ENCODE measurements at places on chromosomes 11 and 22.

DNA sequence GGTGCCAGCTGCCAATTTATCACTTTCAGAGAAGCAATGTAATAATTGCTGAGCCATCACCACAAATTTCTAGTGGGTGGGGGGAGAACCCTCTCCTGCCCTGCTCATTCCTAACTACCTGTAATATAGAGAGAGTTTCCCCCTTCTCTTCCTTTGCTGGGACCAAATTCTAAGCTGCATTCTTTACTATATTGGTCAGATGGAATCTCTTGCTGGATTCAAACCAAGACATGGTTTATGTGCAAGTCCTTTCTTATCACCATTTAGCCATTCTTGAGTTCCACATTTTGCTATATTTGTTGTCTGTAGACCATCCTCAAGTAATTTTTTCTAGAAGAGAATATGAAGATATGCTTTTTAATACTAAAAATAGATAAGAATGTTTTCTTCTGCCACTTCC, 452.1 kb downstream of the MN1 start:
- DNase-seq = no peak

DNA sequence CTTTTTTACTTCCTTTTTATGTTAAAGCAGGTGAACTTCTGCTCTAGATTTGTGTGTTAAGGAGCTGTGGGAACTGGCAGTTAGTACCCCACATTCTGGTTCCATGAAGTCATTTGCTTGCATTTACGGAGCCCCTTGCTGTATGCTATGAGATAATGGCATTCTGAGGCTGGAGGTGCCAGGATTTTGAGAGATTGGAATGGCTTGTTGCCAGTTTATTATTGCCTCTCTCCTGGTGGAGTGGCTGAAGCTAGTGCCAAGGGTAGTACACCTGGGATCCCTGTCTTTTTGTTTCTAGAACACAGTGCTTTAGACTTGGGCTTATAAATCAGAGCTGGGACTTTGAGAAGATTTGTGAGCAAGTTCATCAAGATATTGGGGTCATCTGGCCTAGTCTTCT, 73.8 kb downstream of the STIM1 start:
- DNase-seq = no peak

DNA sequence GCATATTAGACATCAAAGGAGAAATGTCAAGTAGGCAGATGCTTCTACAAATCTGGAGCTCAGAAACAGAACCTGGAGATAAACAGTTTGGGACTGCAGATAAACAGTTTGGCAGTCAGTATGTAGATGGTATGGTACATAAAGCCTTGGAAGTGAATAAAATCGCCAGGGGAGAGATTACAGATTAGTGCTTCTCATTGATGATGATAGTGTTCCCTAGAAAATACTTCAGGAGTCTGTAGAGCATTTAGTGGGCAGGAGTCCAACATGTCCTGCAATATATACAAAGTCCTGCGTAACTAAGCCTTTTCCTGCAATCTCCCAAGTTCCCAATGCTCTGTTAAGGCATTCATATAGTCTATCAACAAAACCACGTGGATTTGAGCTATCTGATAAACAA, 35.2 kb downstream of the NARS2 start:
- DNase-seq = no peak

- no peak for DNase-seq
Measured at GRCh38 chr11:45151362-45151982, 5.0 kb downstream of the PRDM11 start.

DNA sequence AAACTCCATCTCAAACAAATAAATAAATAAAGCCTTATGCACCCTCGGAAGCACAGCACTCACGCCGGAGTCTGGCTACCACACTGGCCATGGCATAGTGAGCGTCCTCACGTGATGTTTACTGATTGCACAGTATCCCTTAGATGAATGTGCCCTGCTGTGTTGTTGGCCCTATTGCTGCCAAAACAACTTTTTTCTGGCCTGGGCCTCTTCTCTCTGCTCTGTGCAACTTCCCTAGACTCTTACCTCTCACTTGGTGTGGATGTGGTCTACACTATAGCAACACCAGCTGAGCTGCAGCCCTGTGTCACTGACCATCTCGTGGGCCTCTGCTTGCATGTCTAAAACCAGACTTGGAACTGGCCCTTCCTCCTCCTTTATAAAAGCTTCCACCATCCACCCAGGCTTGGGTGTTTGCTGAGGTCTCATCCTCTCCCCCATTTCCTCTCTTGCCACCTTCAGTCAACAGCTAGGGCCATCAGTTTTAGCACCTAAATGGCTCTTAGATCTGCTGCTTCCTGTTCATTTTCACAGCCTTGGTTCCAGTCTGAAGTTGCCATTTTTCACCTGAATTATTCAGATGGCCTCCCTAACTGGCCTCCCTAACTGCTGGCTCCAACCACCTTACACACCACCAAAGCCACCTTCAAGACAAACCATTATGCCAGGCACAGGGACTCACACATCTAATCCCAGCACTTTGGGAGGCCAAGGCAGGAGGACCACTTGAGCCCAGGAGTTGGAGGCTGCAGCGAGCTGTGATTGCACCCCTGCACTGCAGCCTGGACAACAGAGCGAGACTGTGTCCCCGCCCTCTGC, 9.2 kb downstream of the ZNF74 start:
- DNase-seq = peak; percentile 11

GRCh38 chr11:30535818-30536217, 50.3 kb downstream of the MPPED2 start:
- DNase-seq = no peak

GRCh38 chr22:45007391-45008185, 2.2 kb downstream of the PHF21B start:
- peak; percentile 25 for DNase-seq

DNA sequence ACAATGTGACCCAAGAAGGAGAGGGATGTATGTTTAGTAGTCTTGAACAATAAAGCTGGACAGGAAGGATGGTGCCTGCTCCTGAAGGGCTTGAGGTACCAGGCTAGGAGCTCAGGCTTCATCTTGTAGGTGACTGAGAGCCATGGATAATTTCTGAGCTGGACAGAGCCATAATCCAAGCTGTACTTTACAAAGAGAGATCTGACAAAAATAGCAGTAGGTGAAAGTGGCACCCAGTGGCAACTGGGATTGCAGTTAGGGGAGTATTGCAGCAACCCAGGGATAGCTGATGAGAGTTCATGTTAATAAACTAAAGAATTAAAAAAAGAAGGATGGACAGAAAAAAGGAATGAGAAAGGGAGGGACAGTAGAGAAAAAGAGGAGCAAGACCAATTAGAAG, 7.4 kb downstream of the XRRA1 start:
- DNase-seq = no peak

DNA sequence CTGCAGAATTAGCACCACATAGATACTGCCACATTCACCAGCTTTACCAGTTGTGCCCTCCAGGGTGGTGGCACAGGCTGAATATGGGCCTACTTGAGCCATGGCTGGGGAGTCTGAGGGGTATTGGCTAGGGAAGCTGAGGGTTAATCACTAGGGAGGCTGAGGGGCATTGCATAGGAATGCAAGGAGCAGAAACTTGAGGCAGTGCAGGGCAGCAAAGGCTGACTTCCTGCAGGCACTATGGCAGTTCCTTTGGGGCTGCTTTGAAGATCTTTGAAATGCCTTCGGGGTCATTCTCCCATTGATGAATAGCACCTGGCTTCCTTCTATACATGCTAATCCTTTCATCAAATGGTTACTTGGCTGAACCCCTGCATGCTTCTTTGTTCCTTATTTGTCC, 171.5 kb downstream of the RCN1 start:
- DNase-seq = no peak

DNA sequence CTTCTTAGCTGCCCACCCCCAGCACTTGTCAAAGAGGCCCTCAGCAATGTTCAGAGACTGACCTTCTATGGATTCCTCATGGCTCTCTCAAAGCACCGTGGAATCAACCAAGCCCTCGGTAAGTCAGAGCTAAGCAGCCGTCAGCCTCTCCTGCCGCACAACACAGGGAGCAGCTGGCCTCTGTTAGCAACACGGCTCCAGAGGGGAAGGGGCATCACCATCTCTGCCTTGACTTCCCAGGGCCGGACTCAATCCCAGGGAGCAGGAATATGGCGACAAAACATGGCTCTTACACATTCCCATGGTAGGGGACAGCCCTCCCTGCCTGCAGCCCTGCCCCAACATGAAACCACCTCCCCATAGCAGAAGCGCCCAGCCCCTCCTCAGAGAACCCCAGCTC, 18.9 kb downstream of the ARFGAP2 start:
- no peak for DNase-seq

- DNase-seq = no peak
Measured at GRCh38 chr11:19525276-19525675, 187.4 kb upstream of the NAV2 start.

- no peak for DNase-seq
Measured at GRCh38 chr11:41659985-41660384, 200.5 kb upstream of the LRRC4C start.

DNA sequence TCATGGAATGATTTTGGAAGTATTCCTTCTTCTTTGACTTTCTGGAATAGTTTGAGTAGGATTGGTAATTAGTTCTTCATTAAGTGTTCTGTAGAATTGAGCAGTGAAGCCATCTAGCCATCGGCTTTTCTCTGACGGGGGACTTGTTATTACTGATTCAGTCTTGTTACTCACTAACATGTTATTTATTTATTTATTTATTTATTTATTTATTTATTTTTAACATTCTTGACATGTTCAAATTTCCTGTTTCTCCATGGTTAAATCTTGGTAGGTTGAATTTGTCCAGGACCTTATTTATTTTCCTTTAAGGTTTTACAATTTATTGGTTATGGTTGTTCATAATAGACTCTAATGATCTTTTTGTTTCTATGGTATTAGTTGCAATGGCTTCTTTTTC, 15.2 kb upstream of the OR10Q1 start:
- DNase-seq = no peak

DNA sequence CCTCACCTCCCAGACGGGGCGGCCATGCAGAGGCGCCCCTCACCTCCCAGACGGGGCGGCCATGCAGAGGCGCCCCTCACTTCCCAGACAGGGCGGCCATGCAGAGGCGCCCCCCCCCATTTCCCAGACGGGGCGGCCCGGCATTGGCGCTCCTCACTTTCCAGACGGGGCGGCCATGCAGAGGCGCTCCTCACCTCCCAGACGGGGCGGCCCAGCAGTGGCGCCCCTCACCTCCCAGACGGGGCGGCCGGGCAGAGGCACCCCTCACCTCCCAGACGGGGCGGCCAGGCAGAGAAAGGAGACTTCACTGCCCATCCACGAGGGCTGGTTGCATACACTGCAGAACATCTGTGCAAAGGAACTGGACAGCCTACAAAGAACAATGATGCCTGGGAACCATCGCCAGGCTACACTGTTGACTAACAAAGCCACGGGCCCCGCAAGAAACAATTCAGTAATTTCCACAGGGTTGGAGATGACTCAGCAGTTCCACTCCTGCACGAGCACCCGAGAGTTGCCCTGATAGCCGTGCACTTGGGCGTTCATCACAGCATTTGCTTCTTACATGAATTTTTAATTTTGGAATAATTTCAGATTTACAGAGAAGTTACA, 58.7 kb downstream of the CTTN start:
- peak; percentile 12 for DNase-seq

DNA sequence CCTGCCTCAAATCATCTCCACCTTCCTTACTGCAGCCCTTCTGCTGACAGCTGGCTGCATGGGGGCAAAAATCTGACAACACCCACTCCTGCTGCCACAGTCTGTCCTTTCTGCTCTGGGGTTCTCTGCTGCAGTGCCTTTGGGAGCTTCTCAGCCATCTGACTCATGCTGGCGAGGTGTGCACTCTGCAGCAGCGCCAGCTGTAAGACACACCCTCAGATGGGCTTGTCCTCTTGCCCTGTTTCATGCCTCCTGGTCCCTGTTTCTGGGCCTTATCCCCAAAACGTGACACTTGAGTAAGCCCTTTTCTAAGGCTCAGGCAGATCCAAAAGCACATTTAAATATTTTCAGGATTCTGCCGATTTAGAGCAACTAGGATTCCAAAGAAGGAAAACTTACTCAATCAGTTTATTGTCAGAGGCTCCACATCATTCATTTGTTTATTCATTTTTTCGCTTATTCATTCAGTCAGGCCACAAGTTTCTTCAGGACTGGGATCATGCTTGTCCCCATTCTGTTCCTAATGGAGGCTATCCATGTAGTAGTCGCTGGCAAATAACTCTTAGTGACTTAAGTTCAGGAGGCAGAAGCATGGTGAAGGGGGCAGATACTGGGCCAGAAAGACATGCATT, 60.2 kb downstream of the SMIM38 start:
- DNase-seq = no peak

DNA sequence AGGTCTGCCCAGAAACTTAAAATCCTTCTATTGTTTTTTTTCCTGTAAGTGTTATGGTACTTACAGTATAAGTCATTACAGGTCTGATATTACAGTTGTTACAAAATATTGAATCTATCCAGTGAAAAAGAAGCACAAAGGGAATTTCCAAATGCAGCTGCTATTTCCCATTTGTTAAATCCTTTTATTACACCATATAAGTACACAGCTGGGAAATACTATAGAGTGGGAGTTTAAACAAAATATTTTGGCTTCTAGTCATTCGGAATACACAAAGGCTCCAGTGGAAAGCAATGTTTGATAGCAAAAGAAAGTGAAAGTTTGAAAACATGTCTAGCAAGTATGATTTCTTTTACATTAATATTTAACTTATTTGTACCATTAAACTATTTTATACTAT, 18.0 kb downstream of the SOX6 start:
- no peak for DNase-seq

GRCh38 chr22:35524966-35525686, 15.5 kb upstream of the RASD2 start:
- DNase-seq = no peak

- DNase-seq = no peak
Measured at GRCh38 chr11:70343636-70344035, 54.7 kb upstream of the CTTN start.

- DNase-seq = no peak
Measured at GRCh38 chr22:17698948-17699347, 60.4 kb downstream of the BCL2L13 start.

- DNase-seq = no peak
Measured at GRCh38 chr22:45731041-45731797, 59.6 kb downstream of the ATXN10 start.

DNA sequence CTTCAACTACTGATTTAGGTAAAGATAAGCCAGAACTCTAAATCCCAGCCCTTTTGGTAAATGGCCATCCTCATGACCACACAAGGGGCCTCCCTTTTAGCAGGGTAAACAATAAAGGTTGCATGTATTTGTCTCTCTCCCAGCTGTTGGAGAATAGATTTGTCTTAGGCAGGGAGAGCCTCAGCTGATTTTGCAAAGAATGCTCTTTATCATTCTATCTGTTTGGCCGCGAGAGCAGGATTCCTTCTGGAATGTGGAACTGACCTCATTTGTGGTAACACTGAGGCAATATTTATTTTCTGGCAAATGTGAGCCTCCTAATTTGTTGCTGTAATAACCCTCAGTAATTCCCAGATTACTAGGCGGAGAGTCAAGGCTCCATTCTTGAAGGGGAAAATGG, 15.3 kb downstream of the PTS start:
- no peak for DNase-seq

DNA sequence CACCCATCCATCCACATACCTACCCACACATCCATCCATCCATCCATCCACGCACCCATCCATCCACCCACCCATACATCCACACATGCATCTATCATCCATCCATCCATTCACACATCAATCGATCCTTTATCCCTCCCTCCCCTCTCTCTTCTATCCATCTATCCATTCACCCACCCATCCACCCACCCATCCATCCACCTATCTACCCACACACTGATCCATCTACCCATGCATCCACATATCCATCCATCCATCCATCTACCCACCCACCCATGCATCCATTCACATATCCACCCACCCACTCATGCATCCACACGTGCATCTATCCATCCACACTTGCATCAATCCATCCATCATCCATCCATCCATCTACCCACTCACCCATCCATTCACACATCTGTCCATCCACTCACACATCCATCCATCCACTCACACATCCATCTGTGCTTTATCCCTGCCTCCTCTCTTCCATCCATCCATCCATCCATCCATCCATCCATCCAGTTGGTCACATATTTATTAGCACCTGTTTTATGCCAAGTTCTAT, 366.1 kb downstream of the CTTN start:
- DNase-seq = no peak

Measured in stimulated activated CD4-positive, alpha-beta T cell treated with anti-CD3 and anti-CD28 coated beads, Interleukin-2, amount 100 ng/mL, for 24 hours (primary cell).